ENCODE measurements at places on chromosomes 13 and 19.

- no peak for DNase-seq
Observed at GRCh38 chr13:91785431-91786119, 387.2 kb downstream of the GPC5 start.

DNA sequence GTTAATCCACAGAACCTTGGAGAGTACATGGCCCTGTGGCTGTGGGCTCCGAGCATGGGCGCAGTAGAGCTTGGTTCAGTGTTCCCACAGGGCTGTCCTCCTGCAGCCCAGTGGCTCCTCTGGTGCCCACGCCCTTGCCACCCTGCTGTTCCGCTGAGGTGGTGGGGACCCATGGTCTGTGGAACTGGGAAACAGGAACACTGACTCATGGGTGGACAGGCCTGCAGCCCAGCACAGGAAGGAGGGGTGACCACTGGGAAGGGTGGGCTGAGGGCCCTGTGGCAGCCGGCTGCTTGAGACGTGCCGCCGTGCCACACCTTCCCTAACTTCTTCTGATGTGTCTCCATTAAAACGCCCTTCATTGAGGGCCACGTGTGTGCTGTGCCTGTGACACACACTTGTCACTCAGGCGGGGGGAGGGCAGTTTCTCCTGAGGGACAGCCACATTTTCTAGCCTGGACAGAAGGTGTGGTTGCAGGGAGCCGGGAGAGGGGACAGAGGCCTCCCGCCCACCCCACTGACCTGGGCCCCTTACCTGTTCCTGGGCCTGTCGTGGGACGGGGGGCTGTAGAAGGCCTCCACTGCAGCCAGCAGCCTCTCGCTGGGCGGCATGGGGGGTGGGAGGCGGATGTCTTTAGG is 21.1 kb downstream of the CHERP start:
- no peak for DNase-seq

GRCh38 chr13:27487776-27488175 is 37.4 kb upstream of the MTIF3 start:
- no peak for DNase-seq

DNA sequence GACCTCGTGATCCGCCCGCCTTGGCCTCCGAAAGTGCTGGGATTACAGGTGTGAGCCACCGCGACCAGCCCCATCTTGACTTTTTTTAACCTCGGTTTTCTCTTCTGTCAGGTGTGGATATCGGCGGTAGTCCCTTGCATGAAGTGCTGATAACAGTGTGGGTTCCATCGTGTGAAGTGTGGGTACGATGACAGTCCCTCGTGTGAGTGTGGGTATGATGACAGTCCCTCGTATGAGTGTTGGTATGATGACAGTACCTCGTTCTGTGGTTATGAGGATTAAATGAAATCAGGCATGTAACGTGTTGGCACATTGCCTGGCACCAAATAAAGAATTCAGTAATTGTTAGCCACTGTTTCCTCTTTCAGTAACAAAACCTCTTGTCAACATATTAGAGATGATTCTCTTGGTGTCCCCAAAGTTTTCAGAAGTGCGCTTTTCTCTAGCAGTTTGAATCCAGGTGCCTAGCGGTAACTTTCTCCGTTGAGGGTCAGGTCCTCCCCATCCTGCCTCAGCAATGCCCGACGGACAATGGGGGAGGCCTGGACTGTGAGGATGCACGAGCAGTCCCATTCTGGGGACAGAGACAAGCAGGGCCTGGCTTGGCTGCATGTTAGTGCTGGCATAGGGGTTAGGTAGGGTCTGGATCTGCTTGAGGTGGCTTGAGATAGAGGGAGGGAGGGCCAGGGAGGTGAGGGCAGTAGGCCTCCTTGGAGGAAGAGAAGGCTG is 15.3 kb downstream of the GATAD2A start:
- peak; percentile 72 for DNase-seq

DNA sequence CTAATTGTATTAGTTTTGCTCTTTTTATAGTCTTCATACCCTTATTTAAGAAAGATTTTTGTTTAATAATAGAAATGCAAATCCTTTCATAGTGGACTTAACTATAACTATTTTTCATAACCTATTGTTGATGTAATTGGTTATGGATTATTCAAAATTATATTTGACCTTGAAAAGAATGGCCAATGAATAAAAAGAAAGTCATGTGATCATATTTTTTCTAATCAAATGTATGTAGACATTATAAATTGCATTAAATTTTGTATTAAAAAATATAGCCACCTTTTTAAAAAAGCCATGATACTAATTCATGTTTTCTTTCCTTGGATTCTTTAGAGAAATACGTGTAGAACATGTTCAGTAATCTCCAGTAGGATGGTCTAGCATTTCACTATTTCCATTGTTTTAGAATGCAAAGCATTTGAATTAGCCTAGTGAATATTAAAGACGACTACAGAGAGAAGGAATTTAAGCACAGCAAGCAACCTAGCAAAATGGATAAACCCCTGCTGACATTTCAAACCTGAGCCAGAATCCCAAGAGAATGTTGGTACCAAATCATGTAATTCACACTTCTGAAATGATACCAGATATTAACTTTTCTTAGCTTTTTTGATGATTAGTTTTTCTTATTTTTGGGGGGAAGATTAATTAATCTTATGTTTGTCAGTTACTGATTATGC is 1297.4 kb upstream of the MIR17HG start:
- DNase-seq: no peak

DNA sequence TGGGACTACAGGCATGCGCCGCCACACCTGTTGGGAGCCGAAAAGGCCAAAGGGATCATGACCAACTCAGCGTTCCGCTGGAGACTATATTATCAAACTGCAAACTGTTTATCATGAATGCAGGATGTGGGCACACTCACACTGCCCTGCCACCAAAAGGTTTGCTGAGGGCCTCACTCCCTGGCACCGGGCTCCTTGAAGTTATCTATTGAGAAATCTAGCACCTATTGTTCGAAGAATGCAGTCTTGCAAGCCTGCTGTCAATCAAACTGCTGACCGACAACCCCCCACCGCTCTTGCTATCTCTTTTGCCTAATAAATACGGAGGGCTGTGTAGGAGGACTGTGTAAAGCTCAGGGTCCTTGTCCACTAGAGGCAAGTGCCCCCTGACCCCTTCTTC is 5.2 kb upstream of the ZNF836 start:
- peak; percentile 20 for DNase-seq

- no peak for DNase-seq
Observed at GRCh38 chr13:32446220-32446619, 18.3 kb upstream of the N4BP2L1 start.

DNA sequence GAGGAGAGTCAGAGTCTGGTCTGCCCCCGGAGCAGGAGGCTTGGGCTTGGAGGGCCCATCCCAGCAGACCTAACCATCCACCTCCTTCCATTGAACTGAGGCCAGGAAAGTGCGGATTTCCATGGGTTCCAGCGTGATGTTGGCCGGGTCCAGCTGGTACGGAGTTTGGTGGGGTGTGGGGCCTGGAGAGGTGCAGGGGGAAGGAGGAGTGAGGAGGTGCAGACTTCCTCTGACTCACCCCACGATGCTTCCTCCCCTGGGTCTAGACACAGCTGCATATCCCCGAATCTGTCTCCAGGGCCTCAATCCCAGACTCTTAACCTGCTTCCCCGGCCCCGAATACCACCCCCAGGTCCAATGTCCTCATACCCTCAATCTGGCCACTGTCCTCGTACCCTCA is 20.0 kb downstream of the MAN2B1 start:
- no peak for DNase-seq

- no peak for DNase-seq
Observed at GRCh38 chr13:99956473-99957349, 14.9 kb downstream of the ZIC5 start.

DNA sequence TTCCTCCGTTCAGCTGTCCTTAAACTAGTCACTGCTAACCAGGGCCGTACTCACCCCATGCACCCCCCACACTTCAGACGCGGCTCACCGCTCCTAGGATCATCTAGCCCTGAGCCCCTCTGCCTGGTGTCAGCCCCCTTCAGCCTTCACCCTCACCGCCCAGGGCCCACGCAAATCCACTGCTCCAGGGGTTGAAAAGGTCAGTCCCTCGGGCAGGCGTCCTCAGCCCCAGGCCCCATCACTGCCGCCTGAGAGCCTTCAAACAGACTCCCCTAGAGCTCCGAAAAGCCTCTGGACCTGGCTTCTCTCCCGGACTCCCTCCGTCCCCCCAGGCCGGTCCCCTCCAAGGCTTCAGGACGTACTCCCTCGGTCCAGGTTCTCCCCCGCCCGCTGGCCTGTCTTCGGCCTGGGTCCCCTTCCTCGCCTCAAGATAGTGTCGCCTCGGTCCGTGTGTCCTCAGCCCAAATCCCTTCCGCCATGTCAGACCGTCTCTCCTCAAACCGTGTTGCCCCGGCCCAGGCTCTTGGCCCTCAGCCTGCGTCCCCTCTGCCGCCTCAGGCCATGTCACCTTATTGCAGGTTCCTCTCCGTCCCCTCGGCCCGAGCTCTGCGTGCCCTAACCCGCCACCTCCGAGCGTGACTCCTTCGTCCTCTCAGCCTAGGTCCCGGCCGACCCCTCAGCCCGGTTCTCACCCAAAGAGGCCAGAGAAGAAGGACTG is 553 bp downstream of the NAPA start:
- DNase-seq: no peak

GRCh38 chr13:110293037-110293436 is 13.9 kb downstream of the COL4A1 start:
- no peak for DNase-seq

DNA sequence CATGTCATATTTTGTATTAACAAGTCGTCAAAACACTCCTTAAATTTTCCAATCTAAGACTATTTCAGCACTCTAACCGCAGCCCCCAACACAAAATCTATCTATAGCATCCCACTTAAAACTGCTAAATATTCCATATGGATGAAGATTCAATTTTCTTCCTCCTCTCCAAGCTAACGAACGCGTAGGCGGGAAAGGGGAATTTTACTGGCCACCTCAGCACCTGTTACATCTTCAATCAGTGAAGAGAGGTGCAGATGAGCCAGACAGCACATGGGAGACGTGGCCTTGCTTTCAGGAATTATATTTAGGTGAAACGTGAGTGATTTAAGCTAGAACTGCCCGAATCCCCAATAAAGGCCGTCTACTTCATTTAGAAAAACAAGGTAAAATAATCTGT is 1.1 kb downstream of the RBM26 start:
- no peak for DNase-seq

DNA sequence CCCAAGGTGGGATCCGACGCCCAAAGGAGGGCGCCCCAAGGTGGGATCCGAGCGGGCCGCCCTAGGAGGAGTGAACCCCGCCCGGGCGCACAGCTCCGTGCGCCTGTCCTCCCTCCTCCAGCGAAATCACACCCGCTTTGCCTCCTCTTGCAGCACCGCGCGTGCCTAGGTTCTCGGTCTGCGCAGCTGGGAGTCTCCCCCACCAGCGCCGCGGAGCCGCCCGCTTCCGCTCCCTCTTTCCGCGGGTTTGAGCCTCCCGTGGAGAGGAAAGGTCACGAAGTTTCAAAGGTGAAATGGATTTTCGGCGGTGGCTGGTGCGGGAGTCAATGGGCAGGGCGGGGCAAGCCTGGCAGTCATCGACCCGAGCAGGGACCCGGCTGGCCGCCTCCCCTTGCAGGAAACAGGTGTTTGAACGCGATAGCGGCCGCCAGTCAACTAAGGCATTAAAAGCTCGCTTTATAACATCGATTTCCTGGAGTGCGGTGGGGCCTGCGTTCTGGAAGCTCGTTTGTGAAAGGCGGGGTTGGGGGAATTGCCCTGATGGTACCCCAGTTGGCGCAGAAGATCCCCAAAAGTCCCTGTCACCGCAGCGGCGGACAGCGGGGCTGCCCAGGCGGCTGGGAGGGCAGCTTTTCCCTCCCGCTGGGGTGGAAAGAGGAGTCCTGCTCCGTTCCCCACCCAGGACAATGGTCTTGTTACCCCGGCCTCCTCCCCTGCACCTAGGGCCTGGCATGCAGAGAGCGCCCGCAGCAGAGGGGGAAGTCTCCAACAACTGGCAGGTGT is 9.0 kb upstream of the SOX1 start:
- DNase-seq: no peak

- peak; percentile 51 for DNase-seq
Observed at GRCh38 chr19:5048091-5048726, 79.3 kb downstream of the KDM4B start.

GRCh38 chr13:85724546-85725432 is 74.4 kb downstream of the SLITRK6 start:
- no peak for DNase-seq

DNA sequence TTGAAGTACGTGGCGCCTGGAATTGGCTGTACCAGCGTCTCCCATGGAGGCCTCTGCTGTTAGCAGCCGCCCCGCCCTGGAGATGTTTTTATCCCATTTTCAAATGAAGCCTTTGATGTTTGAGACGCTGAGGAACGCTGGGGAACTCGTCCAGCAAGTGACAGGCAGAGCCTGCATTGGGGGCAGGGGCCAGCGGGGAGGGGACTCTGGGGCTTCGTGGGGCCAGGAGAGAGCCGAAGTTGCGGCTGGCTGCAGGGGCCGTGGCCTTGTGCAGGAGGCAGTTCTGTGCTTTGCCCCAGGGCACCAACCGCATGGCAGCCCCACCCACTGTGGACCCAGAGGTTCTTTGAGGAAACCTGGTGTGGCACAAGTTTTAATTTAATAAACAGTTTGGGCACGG is 13.5 kb downstream of the SPPL2B start:
- no peak for DNase-seq

DNA sequence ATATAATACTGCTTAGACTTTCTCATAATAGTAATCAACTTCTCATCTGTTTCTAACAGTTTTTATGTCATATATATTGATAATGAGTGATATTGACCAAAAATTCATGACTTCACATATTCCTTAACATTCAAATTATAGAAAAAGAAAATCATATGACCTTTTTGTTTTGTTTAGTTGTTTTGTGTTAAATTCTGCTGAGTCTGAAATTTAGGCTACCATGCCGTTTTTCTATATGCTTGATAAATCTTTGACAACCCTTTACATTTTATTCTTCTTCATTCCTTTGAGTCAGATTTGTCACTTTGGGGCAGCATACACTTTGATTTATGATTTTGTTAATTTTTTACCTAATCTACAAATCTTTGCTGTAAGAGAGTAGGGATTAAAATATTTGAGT is 176.4 kb downstream of the ITGBL1 start:
- DNase-seq: no peak

GRCh38 chr13:45413826-45414307 is 4.3 kb downstream of the SLC25A30 start:
- DNase-seq: no peak

DNA sequence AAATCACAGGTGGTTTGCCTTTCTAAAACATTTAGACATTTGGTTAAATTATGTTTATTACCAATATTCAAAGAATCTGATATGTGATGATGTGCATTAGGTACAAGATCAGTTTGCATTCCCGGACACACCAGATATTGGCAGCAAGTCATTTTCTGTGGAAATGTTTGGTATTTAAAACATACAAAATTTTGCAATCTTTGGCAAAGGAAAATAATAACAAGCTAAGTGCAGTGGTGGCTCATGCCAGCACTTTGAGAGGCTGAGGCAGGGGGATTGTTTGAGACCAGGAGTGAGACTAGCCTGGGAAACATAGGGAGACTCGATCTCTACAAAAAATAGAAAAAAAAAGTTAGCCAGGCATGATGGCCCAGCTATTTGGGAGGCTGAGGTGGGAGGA is 29.1 kb upstream of the TSC22D1 start:
- DNase-seq: no peak

- DNase-seq: no peak
Observed at GRCh38 chr19:55857149-55857548, 20.8 kb downstream of the NLRP4 start.

Data from CD4-positive, alpha-beta T cell treated with Interleukin-17A for 1 hour (primary cell).